ENCODE measurements at places on chromosomes 3 and 15. TPM values are rescaled to one million over a fixed set of nuclear protein-coding genes. Genes with fewer than 3 reads are reported as not detected.

DNA sequence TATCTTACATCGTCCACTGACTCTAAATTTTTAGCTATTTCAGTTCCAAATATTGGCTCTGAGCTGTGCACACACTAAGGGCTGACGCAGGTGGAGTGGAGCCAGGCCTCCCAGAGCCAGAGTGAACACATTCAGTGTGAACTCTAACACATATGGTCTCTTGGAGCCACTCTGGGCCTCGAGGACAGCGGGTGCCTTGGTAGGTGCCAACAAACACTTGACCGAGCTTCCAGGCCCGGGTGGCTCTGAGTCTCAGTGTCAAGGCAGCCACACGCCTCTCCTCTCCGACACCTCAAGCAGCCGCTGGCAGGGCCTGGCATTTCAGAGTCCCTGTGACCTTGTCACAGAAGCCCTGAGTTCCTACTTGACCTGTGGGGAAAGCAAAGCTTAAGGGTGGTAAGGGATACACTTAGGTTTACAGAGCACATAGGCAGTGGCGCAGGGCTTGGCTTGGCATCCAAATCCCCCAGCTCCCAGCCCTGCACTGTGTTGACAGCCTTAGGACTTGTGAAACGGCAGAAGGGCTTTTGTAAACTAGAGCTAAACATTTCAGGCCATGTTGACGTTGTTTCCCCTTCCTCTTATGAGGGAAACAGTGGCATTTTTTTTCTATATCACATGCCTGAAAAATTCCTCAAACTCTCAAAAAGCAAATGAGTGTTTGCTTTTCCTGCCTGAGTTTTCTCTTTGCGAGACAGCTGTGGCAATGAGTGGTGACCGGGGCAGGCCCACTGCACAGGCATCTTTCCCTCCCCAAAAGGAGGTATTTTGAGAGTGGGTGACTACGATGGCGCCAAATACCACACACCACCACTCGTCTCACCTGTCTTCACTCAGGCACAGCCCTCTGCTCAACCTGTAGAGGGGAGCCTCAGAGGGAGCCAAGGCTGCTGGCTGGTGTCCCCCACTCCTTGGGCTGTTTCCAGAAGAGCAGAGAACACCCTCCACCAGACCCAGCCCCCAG lies 60.8 kb downstream of the DAPK2 start:
- no peak for DNase-seq

GRCh38 chr3:9179826-9180763 lies 69.4 kb downstream of the SRGAP3 start:
- DNase-seq, result no peak

DNA sequence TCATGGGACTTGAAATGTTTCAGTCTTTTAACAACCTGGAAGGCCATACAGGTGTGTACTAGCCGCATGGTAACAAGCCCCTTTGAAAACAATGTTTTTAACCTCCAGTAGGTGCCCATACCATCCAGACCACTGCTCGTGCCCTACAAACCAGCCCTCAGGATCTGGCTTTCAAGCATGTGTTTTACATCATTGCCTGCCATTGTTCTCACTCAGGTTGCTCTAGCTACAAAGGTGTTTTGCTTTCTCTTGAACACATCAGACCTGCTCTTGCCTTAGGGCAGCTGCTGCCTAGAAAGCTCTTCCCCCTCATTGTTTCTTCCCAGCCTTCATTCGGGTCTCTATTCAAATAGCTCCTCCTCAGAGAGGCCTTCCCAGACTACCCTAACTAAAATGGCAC lies 32.3 kb upstream of the MAP3K13 start:
- no peak for DNase-seq

The LRRK1 gene
- total RNA-seq, result 7.1 TPM

DNA sequence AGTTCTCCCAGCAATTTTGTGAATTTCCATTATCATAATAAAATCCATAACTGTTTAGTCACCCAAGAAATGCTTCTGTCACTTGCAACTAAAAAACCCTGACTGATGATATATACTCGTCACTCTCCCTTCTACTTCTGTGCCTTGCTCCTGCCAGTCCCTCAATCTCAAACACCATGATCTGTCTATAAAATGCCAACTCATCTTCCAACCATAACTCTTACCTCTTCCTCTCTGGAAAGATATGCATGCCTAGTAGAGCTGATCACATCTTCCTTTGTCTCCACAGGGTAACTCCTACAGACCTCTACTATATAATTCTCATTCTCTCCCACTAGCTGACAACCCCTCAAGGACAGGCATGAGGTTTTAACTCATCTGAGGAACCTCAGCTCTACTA lies 5.2 kb upstream of the VEPH1 start:
- no peak for DNase-seq

Data from Daoy (cell line).